ENCODE measurements at places on chromosomes 3 and 15.

DNA sequence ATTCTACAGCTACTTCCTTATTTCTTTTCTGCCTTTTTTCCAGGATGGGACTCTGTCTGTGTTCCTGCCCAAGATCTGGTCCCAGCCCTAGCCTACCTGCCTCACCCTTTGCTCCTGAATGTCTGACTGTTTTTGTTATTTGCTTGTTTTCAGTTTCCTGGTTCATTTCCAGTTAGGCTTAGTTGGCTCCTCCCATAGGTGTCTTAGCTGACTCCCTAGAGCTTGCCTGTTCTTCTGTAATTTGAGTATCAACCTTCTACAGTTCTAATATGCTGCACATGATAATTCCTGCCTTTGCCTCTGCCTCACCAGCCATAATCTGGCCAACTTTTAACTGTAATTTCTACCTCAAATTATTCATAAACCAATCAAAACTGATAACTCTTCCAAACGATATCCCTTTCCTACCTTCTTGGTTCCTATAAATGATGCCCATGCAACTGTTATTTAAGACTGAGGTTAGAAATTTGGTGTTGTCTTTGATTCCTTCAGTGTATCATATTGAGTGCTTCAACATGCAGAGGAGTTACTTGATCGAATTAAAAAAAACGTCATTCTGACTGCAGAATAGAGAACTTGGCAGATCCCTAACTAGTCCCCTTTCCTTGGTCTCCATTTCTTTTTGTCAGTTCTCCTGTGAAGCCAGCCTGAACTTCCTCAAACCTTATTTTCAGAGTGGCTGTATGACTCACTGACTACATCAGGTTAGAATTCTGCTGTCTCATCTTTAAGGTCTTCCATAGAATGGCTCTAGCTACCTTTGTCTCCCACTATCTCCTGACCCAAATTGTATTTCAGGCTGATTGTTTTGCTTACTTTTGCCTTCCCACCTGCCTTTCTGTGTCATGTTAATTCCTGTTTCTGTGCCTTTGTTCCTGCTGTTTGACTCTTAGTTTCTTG lies 8.4 kb downstream of the GOLM2 start:
- no peak for DNase-seq

GRCh38 chr3:111904376-111905241 lies 45.5 kb downstream of the PHLDB2 start:
- no peak for DNase-seq

DNA sequence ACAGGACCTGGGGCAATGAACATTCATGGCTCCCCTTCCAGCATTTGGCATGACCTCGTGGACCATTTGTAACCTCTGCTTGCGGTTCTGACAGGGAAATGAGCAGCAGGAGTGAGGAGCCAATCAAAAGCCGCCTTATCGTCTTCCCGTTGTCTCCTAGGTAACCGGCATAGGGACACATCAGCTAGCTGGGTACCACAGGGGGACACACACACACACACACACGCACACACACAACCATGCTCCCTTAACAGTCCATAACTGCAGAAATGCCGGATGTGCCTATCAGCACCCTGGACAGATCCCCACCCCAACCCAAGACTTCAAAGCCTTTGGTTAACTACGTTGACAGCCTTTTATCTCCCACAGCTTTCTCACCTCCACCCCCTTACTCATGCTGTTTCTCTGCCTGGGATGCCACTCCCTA lies 53.4 kb upstream of the CCDC174 start:
- peak; percentile 25 for DNase-seq

GRCh38 chr3:62605413-62606068 lies 232.2 kb upstream of the FEZF2 start:
- DNase-seq, result no peak

- no peak for DNase-seq
Measured at GRCh38 chr3:142645236-142645793, 49.1 kb downstream of the PLS1 start.

DNA sequence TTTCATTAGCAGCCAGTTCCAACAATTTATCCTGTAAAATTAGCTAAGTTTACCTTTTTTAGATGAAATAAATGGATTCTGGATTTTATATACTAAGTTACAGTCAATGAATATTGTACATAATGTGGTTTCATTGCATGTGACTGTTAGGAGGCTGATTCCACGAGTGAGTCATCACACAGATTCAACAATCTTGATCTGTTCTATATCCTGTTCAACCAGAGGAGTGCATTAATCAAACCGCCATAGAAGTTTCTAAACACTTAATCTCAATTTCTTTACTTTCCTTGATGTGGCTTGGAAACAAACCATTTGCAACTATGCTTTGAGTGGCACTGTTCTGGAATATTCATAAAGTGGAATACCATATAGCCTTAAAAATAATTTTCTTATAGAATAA lies 15.3 kb downstream of the DNAJC13 start:
- DNase-seq, result no peak

- no peak for DNase-seq
Measured at GRCh38 chr15:31219221-31219620, 107.4 kb upstream of the KLF13 start.

GRCh38 chr3:124053871-124054270 lies 61.9 kb upstream of the ROPN1 start:
- DNase-seq, result no peak
